Left forelimb (tissue), 1 donor: ENCODE measurements at places on chromosomes 3 and 15.

DNA sequence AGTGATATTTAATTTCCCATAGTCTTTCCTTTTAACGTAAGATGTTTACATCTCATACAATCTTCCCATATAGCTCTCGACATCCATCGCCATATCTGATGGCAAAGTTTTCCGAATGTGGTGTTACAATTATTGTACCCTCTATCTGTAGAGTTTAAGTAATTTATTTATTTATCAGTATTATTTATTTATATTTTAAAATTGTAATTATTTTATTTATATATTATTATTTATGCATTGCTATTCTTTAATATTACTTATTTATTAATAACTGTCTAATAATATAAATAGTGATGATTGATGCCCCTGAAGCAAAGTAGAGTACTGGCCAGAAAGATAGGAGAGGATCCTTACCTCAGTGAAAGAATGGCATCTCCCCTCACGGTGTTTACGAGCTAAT is 812.9 kb downstream of the VGLL3 start:
- DNase-seq, result no peak

- no peak for DNase-seq
Measured at GRCh38 chr15:41499109-41499851, 5.6 kb downstream of the ITPKA start.

- no peak for DNase-seq
Measured at GRCh38 chr3:8835385-8835784, 66.0 kb upstream of the OXTR start.

DNA sequence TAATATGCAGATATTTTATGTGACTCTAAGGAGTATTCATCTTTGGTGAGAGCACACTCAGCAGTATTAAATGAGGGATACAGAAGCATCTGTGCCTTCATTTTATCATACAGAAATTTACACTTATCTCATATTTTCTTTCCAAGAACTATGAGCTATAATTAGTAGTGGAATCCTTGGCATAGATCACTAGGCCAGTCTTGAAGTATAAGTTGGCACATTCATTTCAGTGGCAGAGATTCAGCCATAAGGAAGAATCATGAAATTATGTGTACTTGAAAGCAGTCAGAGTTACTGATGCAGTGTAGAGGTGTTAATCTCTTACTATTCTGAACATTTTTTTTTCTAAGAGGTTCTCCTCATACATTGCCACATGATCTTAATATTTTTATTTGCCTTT is 393.6 kb upstream of the GOLIM4 start:
- DNase-seq, result no peak

DNA sequence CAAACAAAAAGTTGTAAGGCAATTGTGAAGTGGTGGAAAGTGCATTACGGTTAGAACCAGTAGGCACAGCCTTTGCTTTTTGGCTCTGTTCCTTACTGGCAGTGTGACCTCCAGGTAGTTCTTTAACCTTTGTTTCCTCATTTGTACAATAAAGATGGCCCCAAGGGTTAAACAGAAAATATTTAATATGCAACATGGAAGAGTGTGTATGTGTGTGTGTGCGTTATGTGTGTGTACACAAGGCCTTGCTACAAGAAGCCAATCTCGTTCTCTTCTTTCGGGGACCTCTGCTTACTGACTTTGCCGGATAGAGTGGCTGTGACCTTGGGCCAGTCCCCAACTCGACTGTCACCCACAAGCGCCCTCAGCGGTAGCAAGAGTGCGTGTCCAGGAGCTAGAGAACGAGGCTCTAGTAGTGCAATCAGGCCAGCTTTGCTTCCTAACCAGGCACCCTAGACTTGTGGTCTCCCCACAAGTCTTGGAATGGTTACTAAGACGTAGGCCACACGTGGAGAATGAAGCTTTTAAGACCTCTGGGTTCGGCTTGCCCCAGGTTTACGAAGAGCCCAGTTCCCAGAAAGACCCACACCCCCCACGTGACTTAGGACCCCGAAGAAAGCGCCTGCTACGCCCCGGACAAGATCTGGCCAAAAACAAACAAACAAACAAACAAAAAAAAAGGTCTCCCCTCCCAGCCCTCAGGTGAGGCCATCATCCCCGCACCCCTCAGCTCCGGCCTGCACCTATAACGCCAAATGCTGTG is 593 bp downstream of the CIAO2A start:
- no peak for DNase-seq

DNA sequence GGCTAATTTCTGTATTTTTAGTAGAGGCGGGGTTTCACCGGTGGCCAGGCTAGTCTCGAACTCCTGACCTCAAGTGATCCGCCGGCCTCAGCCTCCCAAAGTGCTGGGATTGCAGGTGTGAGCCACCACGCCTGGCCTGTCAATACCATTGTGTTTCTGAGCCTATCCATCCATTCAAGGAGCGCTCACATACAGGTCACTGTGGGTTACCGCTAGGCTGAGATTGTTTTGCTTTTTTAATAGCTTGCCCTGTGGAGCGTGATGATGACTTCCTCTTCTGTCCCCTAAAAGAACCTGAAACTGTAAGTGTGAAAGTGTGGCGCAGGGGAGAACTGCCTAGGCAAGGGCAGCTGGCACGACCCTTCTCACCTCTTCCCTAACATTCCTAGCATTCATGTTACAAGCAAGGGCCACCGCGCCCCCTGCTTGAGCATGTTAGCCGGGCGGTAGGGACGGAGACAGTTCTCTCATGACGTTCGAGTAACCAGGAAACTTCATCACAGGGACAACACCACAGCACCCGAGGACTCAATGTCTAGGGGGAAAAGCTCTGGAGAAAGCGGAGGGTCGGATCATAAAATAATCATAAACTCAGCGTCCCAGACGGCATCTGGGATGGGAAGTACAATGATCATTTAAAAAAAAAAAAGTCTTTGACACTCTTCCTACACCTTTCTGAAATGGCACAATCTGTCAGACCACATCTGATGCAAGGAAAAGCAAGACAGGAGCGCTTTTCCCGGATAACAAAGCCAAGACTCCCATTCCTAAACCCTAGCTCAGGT is 790 bp downstream of the LAMP3 start:
- DNase-seq, result no peak

- peak; percentile 76 for DNase-seq
Measured at GRCh38 chr3:136075218-136075808, 109.8 kb downstream of the PPP2R3A start.

- no peak for DNase-seq
Measured at GRCh38 chr15:50800715-50801114, 35.2 kb upstream of the SPPL2A start.

GRCh38 chr3:32681811-32682210 is 3.2 kb upstream of the CNOT10 start:
- DNase-seq, result no peak

- DNase-seq, result peak; percentile 83
Measured at GRCh38 chr15:70165716-70166284, 68.1 kb upstream of the TLE3 start.

GRCh38 chr3:69199942-69200341 is 77.5 kb upstream of the LMOD3 start:
- DNase-seq, result no peak

- no peak for DNase-seq
Measured at GRCh38 chr3:140377644-140378043, 300.2 kb upstream of the TRIM42 start.

- no peak for DNase-seq
Measured at GRCh38 chr15:68517285-68517761, 61.5 kb upstream of the CORO2B start.

DNA sequence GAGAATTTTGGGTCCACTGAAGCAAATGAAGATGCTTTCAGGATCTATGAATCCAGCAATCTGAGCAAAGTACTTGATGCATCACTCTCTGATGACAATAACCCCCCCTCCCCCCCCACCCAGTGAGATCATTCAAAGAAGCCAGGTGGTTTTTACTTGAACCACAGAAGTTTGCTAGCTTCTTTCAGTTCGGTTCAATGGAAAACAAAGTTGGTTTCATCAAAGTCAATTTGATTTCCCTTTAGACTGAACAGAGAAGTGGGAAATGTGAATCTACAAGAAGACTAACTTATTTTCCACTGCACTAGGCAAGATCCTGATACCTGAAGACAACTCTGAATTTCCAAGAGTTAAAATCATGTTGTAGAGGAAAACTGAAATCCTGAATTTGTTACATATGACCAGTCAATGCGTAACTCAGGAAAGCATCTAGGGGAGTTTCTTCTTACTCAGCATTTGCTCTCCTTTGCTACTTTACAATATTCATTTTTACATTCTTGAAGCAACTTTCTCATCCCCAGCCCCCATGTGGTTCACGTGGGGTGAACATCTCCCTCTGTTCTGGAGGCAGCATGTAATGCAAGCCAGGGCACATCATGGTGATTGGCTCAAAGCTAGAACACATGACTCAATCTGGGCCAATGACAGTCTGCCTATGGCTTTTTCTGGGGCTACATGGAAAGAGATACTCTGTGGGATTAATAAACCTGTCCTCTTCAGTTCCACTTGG is 572.6 kb downstream of the FOXP1 start:
- DNase-seq, result no peak

GRCh38 chr15:101675015-101675414 is 22.8 kb upstream of the TM2D3 start:
- DNase-seq, result no peak

GRCh38 chr3:64295594-64295993 is 70.3 kb upstream of the PRICKLE2 start:
- no peak for DNase-seq

DNA sequence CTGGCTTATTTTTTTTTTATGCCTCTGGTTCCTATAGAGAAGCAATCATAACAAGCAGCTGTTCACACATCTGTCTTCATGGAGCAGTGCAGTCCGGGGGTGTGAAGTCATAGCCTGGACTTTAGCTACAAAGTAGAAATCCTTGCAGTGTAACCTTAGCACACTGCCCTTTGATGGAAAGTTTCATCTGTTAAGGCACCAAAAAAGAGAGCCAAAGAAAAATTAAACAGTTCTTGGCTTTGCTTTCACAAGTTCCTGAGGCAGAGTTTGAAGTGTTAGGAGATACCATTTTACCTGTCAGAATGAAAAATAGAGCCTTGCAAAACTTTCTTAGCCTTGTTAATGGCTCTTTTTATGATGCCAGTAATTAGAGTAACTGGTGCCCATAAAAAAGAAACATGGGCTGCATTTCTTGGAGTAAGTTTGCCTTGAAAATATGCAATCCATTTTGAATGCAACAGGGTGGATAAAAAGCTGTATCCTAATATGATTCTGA is 84.1 kb downstream of the PIK3R4 start:
- no peak for DNase-seq

DNA sequence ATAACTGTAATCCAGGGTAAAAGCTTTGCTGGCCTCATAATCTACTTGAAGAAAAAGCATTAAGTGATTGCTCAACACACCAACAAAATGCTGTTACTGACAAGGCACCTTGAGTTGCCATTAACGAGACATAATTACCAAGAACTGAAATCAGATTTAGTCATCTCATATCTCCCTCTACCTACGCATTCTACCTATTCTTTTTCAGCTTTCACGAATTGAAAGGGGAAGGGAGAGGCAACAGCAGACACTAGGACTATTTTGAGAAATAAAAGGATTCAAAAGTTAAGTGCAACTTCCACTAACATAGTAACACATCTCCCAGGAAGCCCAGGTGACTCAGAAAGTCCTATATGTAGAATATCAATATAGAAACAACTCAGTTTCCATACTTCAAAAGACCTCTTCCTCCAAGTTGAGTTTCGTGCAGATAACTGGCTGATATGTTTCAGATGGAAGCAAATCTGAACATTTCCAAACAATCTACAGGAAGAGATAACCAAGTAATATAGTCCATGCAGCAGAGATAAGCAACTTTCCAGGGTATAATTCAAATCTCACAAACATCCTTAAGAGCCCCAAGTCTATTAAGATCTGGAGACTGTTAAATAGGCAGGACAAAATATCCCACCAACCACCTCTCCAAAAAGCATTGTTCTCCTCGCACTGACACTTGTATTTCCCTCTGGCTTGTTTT is 1.9 kb downstream of the OSBPL10 start:
- DNase-seq, result no peak

- DNase-seq, result no peak
Measured at GRCh38 chr3:84925571-84925970, 33.2 kb upstream of the CADM2 start.

GRCh38 chr3:108387063-108387462 is 90.7 kb downstream of the HHLA2 start:
- DNase-seq, result no peak

DNA sequence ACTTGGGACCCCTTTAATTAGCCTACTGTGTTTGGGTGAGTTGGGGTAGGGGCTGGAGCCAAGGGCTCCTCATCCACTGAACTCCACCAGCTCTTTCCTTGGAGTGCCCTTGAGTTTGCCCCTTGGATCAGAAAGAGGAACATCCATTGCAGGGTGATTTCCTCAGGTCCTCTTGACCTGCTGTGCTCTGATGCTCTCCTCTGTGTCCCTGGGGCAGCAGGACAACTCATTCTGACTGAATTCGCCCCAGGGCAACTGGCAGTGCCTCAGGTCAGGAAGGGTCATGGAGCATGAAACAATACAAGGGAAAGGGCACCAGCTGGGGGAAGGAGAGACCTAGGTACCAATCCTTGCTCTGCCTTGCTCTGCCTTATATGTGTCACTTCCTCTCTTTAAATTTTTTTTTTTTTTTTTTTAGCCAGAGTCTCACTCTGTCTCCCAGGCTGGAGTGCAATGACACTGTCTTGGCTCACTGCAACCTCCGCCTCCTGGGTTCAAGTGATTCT is 47.8 kb downstream of the BSN start:
- DNase-seq, result no peak

DNA sequence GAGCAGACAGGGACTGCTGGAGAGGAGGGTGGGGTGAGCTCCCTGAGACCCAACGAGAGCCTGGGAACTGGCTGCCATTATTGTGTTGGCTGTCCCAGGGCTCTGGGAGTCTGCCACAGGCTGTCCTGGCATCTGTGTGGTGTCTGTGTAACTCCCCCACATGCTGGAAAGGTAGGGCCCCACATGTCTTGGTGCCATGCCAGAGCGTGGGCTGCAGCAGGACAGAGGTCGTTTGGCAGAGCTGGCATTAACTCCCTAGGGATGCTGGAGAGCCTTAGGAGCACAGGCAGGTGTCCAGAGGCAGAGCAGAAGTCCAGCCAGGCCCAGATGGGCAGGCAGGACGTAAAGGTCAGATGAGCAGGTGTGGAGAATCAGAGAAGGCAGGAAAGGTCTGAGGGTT is 9.7 kb downstream of the TIMP4 start:
- DNase-seq, result no peak

GRCh38 chr3:160856450-160856849 is 100.4 kb downstream of the PPM1L start:
- DNase-seq, result no peak

GRCh38 chr15:27855137-27855536 is 244.0 kb downstream of the OCA2 start:
- DNase-seq, result no peak

- no peak for DNase-seq
Measured at GRCh38 chr3:39733804-39734203, 75.6 kb upstream of the MYRIP start.
